ENCODE measurements at places on chromosomes 12 and 14.

- peak; percentile 29 for DNase-seq
Measured at GRCh38 chr12:131202592-131203378, 249.1 kb downstream of the ADGRD1 start.

- DNase-seq, result no peak
Measured at GRCh38 chr12:1348606-1349005, 245.8 kb downstream of the FBXL14 start.

DNA sequence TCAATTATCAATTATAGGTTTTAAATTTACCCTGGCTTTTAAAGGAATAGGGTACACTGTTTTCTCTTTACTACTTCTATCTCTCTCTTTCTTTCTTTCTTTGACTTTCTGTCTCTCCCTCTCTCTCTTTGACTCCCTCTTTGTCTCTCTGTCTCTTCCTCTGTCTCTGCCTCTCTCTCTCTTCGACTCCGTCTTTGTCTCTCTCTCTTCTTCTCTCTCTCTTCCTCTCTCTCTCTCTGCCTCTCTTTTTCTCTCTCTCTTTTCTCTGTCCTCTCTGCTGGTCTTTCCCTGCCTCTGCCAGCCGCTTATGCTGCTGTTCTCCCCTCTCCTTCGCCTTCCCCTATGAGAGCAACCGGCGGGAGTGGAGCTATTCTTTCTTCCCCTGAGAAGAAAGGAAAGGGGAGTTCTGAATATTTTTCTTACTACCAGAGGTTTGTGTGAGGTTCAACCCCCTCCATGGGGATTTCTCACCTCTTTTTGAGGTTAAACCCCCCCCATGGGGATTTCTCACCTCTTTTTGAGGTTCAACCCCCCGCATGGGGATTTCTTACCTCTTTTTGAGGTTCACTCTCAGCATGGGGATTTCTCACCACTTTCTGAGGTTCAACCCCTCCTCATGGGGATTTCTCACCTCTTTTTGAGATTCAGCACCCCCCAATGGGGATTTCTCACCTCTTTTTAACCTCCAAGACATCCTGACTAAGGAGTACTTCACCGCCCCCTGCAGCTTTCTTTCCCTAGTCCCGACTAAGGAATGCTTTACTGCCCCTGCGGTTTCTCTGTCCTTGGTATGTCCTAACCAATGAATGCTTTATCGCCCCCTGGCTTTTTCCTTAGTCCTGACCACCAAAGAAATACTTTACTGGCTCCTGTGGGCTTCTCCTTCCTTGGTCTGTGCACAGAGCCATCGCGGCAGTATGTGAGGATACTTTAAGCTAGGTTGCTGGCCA lies 27.4 kb upstream of the DDHD1 start:
- DNase-seq, result no peak

DNA sequence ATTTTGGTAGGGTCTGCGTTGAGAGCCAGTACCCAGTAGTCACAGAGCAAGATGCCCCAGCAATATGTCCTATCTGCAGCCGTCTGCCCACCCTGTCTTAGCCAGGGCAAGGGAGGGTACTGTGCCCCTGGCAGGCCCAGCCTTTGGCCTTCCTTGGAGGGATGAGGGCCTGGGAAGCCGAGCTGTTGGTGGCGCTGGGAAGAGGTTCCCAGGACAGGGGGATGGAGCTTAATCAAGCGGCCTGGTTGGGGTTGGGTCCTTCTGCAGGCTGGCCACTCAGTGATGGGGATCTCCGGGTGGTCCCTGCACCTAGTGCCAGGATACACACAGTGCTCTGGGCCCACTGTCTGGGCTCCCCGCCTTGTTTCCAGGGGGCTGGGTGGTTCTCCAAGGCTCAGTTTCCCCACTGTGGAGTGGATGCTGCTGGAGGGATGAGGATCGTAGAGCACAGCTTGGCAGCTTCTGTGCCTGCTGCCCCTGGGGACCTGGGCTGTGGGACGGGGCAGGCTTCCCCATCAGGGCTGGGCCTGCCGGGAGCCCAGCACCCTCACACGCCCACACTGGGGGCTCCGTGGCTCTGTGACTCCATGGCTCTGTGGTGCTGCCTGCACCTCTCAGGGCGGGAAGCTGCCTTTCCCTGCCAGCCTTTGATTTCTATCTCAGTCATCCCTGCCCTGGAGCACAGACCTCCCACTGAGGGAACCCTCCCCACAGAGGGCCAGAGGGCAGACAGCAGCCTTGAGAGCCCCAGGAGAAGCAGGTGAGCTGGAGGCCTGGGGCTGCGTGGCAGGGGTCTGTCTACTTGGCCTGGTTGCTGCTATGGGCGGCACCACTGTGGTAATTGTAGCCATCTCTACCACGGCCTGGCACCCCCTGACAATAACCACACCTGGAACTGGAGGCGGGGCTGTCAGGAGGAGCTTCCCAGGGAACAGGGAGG lies 357.0 kb downstream of the TMEM121 start:
- peak; percentile 26 for DNase-seq

DNA sequence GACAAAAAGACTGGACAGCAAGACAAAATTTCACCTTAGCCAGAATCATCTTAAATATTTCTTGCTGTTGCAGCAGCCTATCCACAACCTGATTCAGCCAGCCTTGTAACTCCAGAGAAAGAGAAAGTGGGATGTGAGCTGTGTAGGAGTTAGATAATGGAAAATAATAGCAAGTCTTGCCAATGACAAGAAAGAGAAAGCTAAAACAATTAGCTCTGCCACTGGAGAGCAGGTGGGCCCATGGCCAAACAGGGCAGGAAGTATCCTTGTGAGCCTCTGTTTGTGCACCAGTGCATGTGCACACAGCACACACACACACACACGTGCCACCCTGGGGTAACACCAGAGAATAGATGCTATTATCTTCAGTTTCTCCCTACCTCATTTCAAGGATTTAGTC lies 106.0 kb upstream of the CCDC196 start:
- peak; percentile 48 for DNase-seq

- DNase-seq, result no peak
Measured at GRCh38 chr12:6635375-6635855, 344 bp downstream of the LPAR5 start.

DNA sequence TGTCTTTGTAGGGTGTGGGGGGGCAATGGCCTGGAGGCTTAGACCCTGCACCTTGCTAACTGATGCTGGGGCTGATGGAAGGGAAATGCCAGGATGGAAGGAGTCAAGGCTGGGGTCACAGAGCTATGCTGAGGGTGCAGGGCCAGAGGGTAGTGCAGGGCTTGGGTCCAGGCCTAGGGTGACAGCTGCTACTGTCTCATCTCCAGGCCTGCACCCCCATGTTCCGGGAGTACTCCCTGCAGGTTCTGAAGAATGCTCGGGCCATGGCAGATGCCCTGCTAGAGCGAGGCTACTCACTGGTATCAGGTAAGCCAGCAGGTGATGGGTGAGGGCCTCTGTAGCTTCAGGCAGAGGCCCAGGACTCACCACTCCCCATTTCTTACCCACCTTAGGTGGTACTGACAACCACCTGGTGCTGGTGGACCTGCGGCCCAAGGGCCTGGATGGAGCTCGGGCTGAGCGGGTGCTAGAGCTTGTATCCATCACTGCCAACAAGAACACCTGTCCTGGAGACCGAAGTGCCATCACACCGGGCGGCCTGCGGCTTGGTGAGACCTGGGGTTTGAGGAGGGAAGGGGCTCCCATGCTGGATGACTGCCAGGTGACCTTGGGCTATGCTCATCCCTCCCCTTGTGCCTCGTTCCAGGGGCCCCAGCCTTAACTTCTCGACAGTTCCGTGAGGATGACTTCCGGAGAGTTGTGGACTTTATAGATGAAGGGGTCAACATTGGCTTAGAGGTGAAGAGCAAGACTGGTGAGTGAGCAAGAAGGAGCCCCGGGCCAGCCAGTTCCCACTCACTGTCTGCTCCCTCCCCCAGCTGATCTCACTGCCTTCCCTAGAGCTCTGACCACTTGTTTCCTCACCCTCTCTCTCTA lies 4.1 kb downstream of the SHMT2 start:
- no peak for DNase-seq

GRCh38 chr12:24281341-24281740 lies 331.9 kb upstream of the SOX5 start:
- DNase-seq, result no peak

- DNase-seq, result no peak
Measured at GRCh38 chr12:110084314-110085015, 36.1 kb upstream of the C12orf76 start.

- no peak for DNase-seq
Measured at GRCh38 chr14:23441076-23441475, 5.6 kb upstream of the MYH7 start.

GRCh38 chr12:51821440-51822260 lies 26.9 kb downstream of the FIGNL2 start:
- no peak for DNase-seq

DNA sequence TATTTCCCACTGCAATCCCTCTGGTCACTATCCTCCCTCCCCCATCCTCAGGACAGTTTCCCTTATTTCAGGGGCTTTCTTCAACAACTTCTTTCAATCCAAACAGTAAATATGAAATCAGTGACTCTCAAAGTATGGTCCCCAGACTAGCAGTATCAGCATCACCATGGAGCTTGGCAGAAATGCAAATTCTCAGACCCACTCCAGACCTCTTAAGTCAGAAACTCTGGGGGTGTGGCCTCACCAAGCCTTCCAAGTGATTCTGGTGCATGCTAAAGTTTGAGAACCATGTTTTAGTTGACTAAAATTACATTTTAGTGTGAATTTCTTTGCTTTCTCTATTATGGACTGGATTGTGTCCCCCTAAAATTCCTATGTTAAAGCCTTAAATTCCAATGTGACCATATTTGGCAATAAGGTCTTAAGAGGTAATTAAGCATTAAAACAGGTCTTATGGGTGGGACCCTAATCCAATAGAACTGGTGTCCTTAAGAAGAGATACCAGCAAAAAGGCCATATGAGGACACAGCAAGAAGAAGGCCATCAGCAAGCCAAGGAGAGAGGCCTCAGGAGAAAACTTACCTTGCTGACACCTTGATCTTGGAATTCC lies 23.2 kb downstream of the ATP2B1 start:
- no peak for DNase-seq

DNA sequence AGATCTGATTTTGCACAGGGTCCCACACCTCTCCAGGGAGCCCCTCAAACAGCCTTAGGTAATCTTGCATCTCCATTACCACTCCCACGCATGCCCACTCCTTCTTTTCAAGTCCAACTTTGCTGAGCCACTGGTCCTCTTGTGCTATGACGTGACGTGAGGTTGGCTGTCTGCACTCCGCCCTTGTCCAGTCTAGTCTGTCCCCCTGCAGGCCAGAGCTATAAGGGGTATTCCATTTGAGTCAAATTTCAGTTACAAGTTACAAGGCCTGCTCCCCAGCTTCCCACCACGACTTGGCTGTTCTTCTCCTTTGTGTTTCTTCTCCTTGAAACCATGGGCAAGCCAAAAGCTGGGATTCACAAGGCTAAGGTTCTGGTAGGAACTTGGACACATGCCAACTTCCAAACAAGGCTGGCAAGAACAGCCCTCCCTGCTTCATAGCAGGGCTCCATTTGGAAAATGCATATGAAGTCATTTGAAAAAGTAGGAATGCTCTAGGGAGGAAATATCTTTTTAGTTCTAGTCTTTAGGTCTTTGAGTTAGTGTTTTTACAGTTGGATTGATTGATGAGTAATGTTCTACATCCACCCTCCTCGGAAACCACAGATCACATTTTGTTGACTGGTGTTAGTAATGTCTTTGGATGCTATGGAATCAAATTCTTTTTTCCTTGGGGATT lies 49.1 kb downstream of the KCNA1 start:
- no peak for DNase-seq

Data from right forelimb (tissue), 1 donor.